ENCODE measurements at places on chromosomes 16 and 17.

DNA sequence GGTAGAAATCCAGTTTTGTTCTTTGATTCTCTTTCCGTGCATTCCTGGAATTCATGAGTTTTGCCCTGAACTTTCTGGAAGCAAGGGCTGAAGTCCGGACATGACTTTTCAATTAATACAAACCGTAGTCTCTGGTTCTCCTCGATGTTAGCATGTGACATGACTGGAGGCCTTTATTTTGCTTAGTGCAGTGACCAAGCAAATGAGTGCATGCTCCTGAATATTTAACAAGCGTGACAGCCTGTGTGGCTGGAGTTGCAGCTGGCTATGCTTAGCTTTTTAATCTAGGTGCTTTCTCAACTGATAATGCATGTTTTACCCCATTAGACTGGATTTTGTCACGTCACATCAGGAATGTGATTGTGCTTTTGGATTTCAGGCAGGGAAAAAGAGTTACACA lies 302.1 kb downstream of the MAP2K6 start:
- DNase-seq = no peak

GRCh38 chr17:28537219-28537610 lies 15.2 kb downstream of the UNC119 start:
- no peak for DNase-seq

- DNase-seq = no peak
Observed at GRCh38 chr16:53781023-53781605, 77.2 kb downstream of the FTO start.

- DNase-seq = no peak
Observed at GRCh38 chr17:83129676-83130075, 50.3 kb downstream of the METRNL start.

DNA sequence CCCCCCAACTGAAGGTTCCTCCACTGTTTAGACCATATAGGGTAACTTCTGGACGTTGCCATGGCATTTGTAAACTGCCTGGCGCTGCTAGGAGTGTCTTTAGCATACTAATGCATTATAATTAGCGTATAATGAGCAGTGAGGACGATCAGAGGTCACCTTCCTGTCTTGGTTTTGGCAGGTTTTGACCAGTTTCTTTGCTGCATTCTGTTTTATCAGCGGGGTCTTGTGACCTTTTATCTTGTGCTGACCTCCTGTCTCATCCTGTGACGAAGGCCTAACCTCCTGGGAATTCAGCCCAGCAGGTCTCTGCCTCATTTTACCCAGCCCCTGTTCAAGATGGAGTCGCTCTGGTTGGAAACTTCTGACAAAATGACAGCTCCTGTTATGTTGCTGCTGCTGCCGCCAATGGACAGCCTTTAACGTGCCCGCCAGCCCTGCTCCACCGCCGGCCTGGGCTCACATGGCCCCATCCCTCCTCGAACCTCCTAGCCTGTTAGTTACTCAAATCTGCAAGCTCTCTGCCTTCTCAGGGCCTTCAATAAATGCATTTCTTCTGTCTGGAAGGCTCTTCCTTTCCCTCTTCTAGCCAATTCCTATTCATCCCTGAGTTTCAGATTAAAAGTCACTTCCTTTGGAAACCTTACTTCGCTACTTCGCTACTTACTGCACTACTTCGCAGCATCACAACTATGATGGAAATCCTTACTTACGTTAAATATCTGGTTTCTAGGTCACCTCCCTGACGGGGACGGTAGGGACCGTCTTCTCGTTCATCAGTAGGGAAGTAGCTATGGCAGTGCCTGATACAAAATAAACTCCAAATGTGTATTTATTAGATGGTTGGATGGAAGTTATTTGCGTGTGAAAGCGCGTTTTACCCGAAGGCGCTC lies 640 bp upstream of the NAGLU start:
- no peak for DNase-seq

DNA sequence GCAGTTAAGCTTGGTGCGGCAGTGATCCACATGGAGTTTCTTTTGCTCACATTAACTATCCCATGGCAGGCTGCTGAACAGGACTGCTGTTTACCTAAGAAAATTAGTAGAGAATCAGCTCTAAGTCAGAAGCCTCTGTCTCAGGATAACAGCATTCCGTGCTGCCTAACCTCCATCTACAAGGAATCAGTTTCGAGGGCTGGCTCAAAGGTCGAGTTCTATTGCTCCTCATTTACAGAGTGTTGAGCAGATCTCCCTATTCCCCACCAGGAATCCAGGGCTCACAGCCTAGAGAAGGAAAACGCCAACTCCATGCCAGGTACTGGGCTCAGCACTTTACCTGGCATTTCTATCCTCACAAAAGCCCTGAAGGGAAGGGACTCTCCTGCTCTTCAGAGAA lies 9.9 kb downstream of the GINS2 start:
- no peak for DNase-seq

DNA sequence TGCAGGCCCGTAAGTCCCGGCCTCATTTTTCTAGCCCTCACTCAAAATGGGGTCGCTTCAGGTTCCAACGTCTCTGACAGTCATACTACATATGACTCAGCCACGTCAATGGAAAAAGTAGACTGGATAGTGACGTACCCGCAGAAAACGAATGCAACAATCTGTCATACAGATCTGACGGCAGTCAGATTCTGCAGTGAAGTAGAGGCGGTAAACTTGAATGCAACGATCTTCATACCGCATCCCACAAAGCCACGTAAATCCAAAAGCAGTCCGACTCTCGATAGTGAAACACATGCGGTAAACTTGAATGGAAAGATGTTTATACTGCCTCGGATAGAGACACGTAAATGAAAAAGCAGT lies 38.4 kb upstream of the ARL4D start:
- peak; percentile 86 for DNase-seq

DNA sequence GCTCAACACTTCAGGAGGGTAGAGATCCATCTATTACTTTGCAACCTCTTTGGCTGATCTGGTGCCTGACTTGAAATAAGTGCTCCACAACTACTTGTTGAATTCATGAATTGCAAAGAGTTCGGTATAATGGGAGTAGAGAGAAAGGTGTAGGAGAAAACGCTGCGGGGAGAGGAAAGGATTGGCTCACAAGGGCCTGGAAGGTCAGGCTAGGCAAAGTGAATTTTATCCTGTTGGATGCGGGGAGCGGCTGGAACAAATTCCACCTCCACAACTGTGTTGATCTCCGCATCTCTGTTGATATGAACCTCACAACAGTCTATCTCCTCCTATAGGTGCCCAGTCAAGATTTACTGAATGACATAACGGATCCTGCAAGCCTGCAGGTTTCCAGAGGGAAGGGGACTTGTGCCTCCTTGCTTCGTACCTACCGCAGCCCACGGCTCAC lies 684 bp downstream of the SLX4 start:
- no peak for DNase-seq

DNA sequence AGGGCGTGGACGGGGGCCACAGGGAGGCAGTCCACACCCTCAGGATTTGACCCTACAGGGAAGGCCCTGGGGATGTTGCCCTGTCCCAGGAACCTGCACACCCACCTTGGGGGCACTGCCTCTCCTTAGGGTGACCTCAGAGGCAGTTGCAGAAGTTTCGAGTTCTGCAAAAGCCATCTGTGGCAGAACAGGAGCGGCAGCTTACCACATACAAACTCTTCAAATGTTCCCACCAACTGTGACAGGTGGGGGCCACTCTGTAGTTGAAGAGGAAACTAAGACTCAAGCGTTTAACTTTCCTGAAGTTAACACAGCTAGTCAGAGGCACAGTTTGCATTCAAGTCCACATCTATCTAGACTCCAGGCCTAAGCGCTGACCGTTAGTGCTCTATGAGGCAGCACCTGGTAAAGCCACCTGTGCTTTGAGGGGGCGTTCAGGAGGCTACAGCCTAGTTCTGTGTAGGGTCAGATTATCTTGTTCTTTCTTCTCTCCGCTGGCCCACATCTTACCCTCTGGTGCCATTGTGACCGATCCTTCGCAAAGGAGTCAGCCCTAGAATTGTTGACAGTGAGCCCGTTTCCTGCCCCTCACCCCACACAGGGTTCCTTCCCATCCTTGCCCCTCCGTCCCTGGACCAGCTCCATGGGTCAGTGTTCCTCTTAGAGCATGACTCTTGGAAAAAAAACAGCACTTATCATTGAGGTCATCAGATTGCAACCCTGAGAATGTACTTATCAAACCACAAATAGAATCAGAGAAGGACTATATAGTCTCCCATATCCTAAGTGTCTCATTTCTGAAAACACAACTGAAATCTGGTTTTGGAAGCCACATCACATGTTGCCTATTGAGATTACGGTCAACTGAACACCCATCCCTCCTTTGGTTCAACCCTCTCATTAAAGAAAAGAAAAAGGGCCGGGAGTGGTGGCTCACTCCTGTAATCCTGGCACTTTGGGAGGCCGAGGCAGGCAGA lies 45.4 kb downstream of the CDH1 start:
- DNase-seq = peak; percentile 82

DNA sequence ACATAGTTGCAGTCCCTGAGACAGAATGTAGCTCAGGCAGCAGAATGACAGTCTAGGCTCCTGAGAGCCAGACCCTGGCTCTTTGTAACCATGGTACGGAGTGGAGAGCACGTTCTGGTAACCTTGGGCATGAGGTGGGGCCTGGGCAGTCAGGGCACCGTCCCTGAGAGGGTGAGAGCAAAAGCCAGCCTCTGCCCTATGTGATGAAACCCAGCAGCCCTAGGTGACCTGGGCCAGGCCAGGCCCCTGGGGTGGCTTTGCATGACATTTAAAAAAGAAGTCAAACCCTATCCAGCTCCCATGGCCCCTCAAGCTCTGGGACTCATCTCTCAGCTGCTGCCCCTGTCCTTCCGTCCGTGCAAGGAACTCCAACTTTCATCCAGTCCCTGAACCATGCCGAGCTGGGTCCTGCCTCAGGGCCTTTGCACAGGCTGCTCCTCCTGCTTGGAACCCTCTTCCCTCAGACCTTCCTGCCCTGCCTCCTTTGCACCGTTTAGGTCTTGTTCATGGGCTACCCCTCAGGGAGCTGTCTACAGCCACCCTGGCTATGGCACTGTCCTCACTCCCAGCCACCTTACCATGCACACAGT lies 188.6 kb downstream of the NTN1 start:
- no peak for DNase-seq

DNA sequence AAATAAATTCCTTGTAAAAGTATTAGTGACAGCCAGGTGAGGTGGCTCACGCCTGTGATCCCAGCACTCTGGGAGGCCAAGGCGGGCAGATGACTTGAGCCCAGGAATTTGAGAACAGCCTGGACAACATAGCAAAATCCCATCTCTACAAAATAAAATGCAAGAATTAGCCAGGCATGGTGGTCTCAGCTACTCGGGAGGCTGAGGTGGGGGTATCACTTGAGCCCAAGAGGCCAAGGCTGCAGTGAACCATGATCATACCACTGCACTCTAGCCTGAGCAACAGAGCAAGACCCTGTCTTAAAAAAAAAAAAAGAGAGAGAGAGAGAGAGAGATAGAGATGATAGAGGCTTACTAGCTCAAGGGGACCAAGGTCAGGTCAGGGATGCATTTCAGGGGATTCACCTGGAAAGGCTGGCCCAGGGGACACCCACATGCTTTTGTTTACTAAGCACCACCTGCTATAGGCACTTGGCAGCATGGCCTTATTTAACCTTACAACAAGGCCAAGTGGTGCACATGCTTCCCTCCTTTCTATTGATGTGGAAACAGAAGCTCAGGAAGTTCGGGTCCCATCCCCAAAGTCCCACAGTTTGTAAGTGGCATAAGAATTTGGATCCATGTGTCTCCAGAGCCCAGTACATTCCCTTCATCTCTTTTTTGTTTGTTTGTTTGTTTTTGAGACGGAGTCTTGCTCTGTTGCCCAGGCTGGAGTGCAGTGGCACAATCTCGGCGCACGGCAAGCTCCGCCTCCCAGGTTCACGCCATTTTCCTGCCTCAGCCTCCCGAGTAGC lies 12.4 kb upstream of the SRCIN1 start:
- no peak for DNase-seq

- DNase-seq = no peak
Observed at GRCh38 chr17:66957343-66957742, 7.2 kb upstream of the CACNG4 start.

- DNase-seq = no peak
Observed at GRCh38 chr17:45380046-45380765, 52.5 kb downstream of the ARHGAP27 start.

DNA sequence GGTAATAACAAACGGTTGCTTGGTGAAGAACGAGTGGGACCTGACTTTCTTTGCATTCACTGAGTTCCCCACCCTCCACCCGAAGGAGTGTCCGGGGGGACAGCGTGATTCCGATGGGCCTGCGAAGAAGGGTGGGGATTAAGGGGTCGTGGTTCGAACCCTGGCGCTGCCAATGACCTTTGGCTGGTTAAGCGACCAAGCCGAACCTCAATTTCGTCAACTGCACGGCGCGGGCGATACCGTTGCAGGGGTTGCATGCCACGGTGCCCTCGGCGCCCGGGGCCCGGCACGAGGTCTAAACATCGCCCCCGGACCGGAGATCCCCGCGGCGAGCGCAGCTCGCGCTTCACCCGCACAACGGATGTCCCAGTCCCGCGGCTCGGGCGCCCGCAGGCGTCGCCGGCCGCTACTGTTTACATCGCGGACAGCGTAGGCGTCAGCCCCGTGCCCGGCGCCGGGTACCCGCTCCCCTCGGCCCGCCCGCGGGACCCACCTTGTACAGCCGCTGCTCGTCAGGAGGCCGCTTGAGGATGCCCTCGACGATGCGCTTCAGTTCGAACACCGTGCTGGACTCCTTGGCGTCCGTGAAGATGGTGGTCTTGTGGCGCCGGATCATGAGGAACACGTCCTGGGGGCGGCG lies 460 bp downstream of the ELOB start:
- peak; percentile 48 for DNase-seq

GRCh38 chr17:81515530-81516041 lies 3.0 kb upstream of the ACTG1 start:
- no peak for DNase-seq

DNA sequence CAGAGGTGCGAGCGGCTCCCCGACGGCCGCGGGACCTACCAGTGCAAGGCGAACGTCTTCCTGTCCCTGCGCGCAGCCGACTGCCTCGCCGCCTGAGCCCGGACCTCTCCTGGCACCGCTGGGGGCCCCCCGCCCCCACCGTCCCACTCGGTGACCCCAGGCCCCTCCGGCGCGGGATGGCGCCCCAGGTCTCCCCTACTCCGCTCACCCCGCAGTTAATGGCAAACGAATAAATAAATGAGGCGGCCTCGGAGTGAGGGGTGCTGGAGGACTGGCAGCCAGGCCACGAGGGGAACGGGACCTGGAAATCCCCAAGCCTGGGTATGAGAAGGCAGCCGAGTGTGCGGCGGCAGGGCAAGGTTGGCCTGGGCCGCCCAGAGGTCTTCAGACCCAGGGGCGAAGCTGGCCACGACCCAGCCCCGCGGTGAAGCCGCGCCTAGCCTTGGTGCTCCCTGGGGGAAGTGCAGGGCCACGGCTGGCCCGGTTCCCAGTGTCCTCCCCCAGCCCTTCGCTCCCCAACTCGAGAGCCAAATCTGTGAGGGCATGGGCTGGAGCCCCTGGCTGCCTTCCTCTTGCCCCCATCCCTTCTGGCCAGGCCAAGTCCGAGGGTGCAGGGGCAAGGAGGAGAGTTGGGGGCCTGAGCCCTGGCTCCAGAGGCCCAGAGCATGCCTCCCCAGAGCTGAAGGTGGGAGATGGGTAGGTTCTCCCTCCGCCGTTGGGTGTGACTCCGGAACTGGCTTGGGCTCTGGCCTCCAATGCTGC lies 796 bp downstream of the NPB start:
- DNase-seq = no peak

Data from T-helper 2 cell (primary cell).